ENCODE measurements at places on chromosomes 2 and 18. TPM values are rescaled to one million over a fixed set of nuclear protein-coding genes. Genes with fewer than 3 reads are reported as not detected.

DNA sequence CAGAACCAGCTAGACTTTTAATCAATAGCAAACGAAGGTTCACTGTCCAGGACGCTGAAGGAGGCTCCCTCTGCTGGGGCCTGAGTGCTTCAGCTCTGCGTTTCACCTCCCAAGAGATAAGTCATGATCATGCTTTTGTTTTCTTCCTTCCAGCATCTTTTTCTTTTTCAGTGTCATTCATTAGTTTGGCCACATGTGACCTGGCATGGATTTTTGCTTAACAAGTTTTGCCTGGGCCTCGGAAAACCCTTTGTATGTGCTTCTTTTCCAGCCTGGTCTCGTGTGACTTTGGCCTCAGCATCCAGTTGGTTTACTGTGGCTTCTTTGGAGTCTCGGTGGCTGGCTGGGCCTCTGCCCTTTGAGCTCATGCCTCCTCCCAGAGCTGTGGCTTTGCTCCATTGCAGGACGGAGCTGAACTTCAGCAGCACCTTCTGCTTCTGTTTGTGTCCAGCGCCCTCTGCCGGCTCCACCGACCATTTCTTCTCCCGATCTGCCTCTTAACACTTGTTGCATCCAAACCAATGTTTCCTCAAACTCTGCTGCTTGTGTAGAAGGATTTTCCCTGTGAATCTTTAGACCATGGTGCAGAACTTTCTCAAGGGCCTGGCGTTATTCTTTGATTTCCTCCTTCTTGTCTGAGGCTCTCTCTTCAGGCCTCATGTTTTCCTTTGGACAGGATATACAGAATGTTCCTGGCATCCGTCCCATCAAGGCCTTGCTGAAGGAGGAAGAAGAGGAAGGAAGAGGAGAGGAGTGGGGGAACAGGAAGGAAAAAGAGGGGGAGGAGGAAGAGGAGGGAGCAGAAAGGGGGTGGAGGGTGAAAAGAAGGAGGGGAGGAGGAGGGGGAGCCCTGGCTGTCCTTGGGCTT is 23.6 kb upstream of the HES6 start:
- H3K4me1 ChIP-seq = peaks cover 10% of the 10 kb centered on the region
- no peak overlapping the region for H3K27ac ChIP-seq
- H3K36me3 ChIP-seq = peaks cover 2% of the 10 kb centered on the region
- no peak overlapping the region for H3K4me3 ChIP-seq
- DNase-seq = peak; percentile 96

GRCh38 chr2:241645056-241645914 is 7.8 kb downstream of the ATG4B start:
- H3K4me3 ChIP-seq = no peak overlapping the region
- no peaks in the 10 kb centered on the region for H3K27me3 ChIP-seq
- no peak for DNase-seq
- H3K4me1 ChIP-seq = no peaks in the 10 kb centered on the region

GRCh38 chr2:65057391-65058052 is 1.3 kb downstream of the CEP68 start:
- DNase-seq = no peak
- no peaks in the 10 kb centered on the region for H3K36me3 ChIP-seq
- H3K27ac ChIP-seq = no peak overlapping the region
- peak overlapping the region; percentile 66 for H3K4me3 ChIP-seq

DNA sequence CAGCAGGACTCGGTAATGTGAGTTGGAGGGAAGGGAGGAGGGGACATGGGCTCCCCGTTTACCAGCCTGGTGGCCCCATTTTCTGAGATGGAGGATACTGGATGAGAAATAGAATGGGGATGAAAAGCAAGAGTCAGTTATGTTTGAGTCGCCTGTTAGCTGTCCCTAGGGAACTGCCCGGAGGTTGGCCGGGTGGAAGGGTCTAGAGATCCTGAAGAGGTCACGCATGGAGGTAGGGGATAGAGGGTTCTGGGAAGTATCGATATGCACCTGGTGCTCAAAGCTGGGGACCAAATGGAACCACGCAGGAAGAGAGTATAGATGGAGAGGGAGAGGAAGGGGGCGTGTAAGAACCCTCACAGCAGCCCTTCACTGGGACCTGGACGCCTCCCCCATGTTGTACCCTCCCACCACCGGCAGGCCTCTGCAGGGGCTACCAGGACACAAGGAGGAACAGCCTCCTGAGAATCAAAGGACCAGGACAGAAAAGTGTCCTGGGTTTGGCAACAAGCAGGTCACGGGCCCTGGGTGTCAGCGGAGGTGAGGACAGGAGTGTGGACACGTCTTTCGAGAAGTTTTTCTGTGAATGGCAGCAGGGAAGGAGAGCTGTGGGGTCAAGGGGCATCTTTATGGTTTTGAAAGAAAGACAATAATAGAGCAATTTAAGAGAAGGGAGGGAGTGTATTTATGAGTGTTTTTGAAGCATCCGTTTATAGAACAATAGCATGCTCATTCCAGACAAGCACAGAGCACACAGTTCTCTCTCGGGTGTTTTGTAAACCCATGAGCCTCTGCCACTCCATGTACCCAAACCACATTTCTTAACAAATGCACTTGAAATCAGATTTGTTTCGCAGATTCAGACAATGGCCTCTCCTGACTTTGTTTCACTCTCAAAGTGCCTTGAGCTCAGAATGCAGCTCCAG is 132.2 kb downstream of the SMAD7 start:
- DNase-seq = no peak
- H3K27ac ChIP-seq = peak overlapping the region; percentile 12
- peaks cover 23% of the 10 kb centered on the region for H3K4me1 ChIP-seq
- H3K4me3 ChIP-seq = no peak overlapping the region
- H3K36me3 ChIP-seq = no peaks in the 10 kb centered on the region

GRCh38 chr18:67305466-67305865 is 211.1 kb downstream of the DSEL start:
- H3K36me3 ChIP-seq = no peaks in the 10 kb centered on the region
- DNase-seq = no peak
- H3K4me1 ChIP-seq = no peaks in the 10 kb centered on the region
- H3K27ac ChIP-seq = no peak overlapping the region

GRCh38 chr2:111054791-111055691 is 65.7 kb upstream of the BCL2L11 start:
- no peak for DNase-seq
- H3K36me3 ChIP-seq = no peaks in the 10 kb centered on the region
- no peak overlapping the region for H3K4me3 ChIP-seq
- H3K27ac ChIP-seq = no peak overlapping the region
- H3K4me1 ChIP-seq = no peaks in the 10 kb centered on the region

GRCh38 chr18:36724169-36724568 is 104.6 kb downstream of the TPGS2 start:
- H3K27ac ChIP-seq = peak overlapping the region; percentile 28
- no peak overlapping the region for H3K4me3 ChIP-seq
- H3K27me3 ChIP-seq = no peaks in the 10 kb centered on the region
- peaks cover 6% of the 10 kb centered on the region for H3K36me3 ChIP-seq

- no peaks in the 10 kb centered on the region for H3K27me3 ChIP-seq
- H3K27ac ChIP-seq = peak overlapping the region; percentile 47
- no peak overlapping the region for H3K4me3 ChIP-seq
- DNase-seq = no peak
These were observed 83.6 kb downstream of the ARHGEF33 start for GRCh38 chr2:38973266-38973665.

DNA sequence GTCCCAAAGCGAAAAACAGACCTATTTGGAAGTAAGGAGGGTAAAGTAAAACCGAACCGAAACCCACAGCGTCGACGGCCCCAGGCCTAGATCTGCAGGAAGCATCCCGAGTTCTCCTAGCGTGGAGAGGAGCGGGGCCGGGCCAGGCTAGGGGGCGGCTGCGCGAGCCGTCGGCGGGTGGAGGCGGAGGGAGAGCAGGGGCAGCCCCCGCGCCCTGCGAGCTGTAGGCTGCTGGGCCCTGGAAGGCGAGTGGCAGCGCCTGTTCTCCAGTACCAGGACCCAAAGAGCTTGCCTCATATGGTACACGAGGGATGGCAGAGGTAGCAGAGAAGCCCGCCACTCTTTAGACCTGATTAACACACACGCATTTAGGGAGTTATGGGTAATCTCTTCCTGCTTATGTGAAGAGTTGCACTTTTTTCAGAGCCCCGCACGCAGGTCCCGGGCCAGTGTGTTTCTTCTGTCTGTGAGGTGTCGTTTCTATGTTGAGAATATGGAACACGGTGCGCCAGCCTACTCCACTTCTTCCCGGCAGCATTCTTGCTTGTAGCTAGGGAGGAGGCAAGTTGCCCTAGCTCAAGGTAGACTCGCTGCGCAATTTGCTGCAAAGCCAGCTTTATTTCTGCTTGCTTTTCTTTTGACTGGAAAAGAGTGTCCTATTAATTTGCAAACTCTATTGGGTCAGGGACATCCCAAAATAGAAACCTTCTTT is 71.1 kb downstream of the ARHGEF33 start:
- no peak overlapping the region for H3K27ac ChIP-seq
- H3K4me1 ChIP-seq = no peaks in the 10 kb centered on the region
- no peak for DNase-seq
- H3K36me3 ChIP-seq = no peaks in the 10 kb centered on the region
- peaks cover 11% of the 10 kb centered on the region for H3K27me3 ChIP-seq

GRCh38 chr2:88885275-88885674 is 193.8 kb downstream of the RPIA start:
- no peak for DNase-seq
- no peak overlapping the region for H3K27ac ChIP-seq
- no peaks in the 10 kb centered on the region for H3K36me3 ChIP-seq
- H3K27me3 ChIP-seq = no peaks in the 10 kb centered on the region
- no peak overlapping the region for H3K4me3 ChIP-seq

DNA sequence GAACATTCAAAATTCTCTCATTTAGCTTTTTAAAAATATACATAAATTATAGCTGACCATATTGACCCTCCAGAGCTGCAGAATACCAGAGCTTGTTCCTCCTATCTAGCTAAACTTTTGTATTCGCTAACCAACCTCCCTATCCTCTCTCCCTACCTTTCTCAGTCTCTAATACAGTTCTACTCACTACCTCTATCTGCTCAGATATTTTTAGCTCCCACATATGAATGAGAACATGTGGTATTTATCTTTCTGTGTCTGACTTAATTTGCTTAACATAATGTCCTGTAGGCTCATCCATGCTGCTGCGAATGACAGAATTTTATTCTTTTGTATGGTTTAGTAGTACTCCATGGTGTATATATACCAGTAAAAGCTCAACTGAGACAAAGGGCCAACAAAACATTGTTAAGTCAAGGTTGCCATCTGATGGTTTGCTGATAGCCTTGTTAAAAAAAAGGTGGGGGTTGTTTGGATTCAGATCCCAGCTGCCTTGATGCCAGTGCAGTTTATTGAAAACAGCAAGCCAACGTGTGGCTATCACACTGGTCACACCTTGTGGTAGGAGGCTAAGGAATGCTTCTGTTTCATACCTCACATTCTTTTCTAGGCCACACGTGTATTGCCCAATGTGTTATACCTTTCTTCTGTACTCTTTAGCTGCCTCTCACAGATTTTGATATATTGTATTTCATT is 101.5 kb downstream of the VWA3B start:
- H3K4me3 ChIP-seq = no peak overlapping the region
- DNase-seq = peak; percentile 3
- peaks cover 4% of the 10 kb centered on the region for H3K4me1 ChIP-seq
- no peak overlapping the region for H3K27ac ChIP-seq

GRCh38 chr2:102839668-102840388 is 78.0 kb downstream of the TMEM182 start:
- H3K27me3 ChIP-seq = no peaks in the 10 kb centered on the region
- no peaks in the 10 kb centered on the region for H3K36me3 ChIP-seq

GRCh38 chr2:96065381-96065930 is 30.7 kb upstream of the GPAT2 start:
- DNase-seq = no peak
- H3K4me1 ChIP-seq = peaks cover 10% of the 10 kb centered on the region
- no peaks in the 10 kb centered on the region for H3K36me3 ChIP-seq
- no peaks in the 10 kb centered on the region for H3K27me3 ChIP-seq
- H3K4me3 ChIP-seq = no peak overlapping the region
- no peak overlapping the region for H3K27ac ChIP-seq

- no peak overlapping the region for H3K27ac ChIP-seq
- H3K4me1 ChIP-seq = no peaks in the 10 kb centered on the region
- no peak overlapping the region for H3K4me3 ChIP-seq
- H3K27me3 ChIP-seq = no peaks in the 10 kb centered on the region
- no peak for DNase-seq
These were observed 53.0 kb downstream of the KCNG2 start for GRCh38 chr18:79850731-79851130.

- H3K4me3 ChIP-seq = no peak overlapping the region
- H3K36me3 ChIP-seq = no peaks in the 10 kb centered on the region
- no peaks in the 10 kb centered on the region for H3K27me3 ChIP-seq
- peak; percentile 66 for DNase-seq
These were observed 787.6 kb upstream of the GCFC2 start for GRCh38 chr2:76498360-76498759.

GRCh38 chr2:117853873-117854272 is 39.4 kb downstream of the DDX18 start:
- peaks cover 76% of the 10 kb centered on the region for H3K27me3 ChIP-seq
- H3K36me3 ChIP-seq = no peaks in the 10 kb centered on the region
- no peaks in the 10 kb centered on the region for H3K4me1 ChIP-seq
- H3K4me3 ChIP-seq = no peak overlapping the region

DNA sequence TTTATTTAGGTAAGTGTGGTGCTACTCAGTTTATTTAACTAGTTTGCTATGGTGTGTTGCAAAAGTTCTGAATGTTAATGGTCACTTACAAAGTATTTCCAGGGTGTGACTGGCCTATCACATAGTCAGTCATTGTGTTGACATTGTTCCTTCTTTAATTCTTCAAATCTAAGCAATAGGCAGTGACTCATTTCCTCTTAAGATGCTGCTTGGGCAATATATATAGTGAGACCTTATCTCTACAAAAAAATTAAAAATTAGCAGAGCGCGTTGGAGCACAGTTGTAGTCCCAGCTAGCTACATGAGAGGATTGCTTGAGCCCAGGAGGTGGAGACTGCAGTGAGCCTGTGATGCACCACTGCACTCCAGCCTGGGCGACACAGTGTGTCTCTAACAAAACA is 5.8 kb upstream of the CCDC88A start:
- H3K4me1 ChIP-seq = peaks cover 1% of the 10 kb centered on the region
- no peak overlapping the region for H3K4me3 ChIP-seq
- DNase-seq = no peak

The TMEM178A gene
- total RNA-seq = 22.5 TPM

The OTOS gene
- total RNA-seq = not detected

The NOSTRIN gene
- total RNA-seq = 0.92 TPM

The NAT8 gene
- total RNA-seq = not detected

The EML6 gene
- total RNA-seq = 0.92 TPM

The NAGK gene
- 49.3 TPM for total RNA-seq

The SERPINB11 gene
- total RNA-seq = not detected

The ABCG8 gene
- total RNA-seq = not detected

The COLEC11 gene
- total RNA-seq = 5.4 TPM

The BCL11A gene
- 15.7 TPM for total RNA-seq

The UGT1A5 gene
- total RNA-seq = not detected

The CABYR gene
- 0.99 TPM for total RNA-seq

The TDRD15 gene
- total RNA-seq = not detected

The SLC19A3 gene
- 0.04 TPM for total RNA-seq

The MAP3K19 gene
- not detected for total RNA-seq

Measured in cardiac muscle cell (in vitro differentiated cells and primary cell).